ENCODE measurements at places on chromosomes 1 and 21. TPM values are rescaled to one million over a fixed set of nuclear protein-coding genes. Genes with fewer than 3 reads are reported as not detected.

CHRM3 gene
- 1.2 TPM for total RNA-seq

CAMK2N1 gene
- total RNA-seq, result 11.3 TPM

PTPRF gene
- total RNA-seq, result 165 TPM

- peaks cover 7% of the 10 kb centered on the region for H3K4me1 ChIP-seq
- peak; percentile 13 for DNase-seq
- no peak overlapping the region for H3K4me3 ChIP-seq
- no peak overlapping the region for H3K27ac ChIP-seq
These were observed 11.8 kb downstream of the NFYC start for GRCh38 chr1:40703316-40703715.

- H3K27me3 ChIP-seq, result no peaks in the 10 kb centered on the region
- peak overlapping the region; percentile 33 for H3K27ac ChIP-seq
- H3K4me3 ChIP-seq, result peak overlapping the region; percentile 99
- H3K4me1 ChIP-seq, result peaks cover 1% of the 10 kb centered on the region
These were observed 1.1 kb downstream of the ERO1B start for GRCh38 chr1:236280438-236281197.

DNA sequence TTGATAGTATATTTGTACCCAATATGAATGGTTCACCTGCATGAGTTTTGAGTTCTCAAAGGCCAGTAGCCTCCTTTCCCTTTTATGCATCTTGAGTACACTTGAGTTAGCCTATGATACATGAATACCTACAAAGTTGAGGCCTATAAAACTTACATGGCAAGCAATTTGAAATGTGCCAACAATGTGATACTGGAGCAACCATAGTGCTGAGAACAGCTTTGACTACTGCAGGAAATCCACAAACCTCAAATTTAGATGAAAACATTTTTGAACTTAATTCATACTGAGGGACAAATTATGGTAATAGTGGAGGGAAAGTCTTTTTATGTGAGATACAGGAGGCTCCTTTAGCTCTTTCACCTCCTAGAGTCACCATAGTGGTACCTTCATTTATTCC lies 37.4 kb downstream of the LEPR start:
- H3K4me1 ChIP-seq, result no peaks in the 10 kb centered on the region
- H3K27me3 ChIP-seq, result no peaks in the 10 kb centered on the region
- DNase-seq, result no peak

Measured in ovary (tissue), 10 donors.